ENCODE measurements at places on chromosomes 5 and 9. TPM values are rescaled to one million over a fixed set of nuclear protein-coding genes. Genes with fewer than 3 reads are reported as not detected.

DNA sequence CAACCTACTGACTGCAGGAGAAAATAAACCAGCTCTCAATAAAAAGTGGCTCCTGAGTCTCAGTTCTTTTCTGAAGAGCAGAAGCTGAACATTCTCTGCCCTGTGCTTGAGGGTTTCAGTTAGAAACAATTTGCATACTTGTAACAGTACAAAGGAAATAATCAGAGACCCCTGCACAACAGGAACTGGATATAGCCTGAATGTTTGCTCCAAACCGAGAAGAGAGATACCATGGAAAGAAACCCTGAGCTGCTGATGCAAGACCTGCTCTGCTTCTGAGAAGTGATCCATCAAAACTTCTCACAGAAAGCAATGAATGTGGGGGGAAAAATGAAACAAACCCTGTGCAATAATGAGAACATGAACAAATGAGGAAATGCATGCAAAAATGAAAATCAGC, 592.9 kb downstream of the SEMA5A start:
- DNase-seq: no peak

DNA sequence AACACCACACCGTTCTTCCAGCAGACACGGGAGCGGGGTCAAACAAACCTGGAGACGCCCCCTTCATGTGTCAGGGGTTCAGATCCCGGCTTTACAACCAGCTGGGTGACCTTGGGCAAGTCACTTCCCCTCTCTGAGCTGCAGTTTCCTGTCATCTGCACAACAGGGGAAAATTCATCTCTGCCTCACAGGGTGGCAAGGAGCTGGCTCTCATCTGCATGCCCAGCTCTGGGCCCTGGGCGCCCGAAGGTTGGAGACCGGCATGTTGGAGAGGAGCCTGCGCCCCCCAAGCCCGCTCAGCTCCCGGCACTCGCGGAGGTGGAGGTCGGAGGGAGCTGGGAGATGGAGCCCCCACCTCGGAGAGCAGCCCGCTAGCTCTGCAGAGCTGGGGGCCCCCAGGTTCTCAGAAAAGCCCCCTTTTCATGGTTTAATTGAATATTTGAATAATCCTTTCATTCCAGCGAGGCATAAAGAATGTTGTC, 20.4 kb downstream of the NR5A1 start:
- no peak for DNase-seq

DNA sequence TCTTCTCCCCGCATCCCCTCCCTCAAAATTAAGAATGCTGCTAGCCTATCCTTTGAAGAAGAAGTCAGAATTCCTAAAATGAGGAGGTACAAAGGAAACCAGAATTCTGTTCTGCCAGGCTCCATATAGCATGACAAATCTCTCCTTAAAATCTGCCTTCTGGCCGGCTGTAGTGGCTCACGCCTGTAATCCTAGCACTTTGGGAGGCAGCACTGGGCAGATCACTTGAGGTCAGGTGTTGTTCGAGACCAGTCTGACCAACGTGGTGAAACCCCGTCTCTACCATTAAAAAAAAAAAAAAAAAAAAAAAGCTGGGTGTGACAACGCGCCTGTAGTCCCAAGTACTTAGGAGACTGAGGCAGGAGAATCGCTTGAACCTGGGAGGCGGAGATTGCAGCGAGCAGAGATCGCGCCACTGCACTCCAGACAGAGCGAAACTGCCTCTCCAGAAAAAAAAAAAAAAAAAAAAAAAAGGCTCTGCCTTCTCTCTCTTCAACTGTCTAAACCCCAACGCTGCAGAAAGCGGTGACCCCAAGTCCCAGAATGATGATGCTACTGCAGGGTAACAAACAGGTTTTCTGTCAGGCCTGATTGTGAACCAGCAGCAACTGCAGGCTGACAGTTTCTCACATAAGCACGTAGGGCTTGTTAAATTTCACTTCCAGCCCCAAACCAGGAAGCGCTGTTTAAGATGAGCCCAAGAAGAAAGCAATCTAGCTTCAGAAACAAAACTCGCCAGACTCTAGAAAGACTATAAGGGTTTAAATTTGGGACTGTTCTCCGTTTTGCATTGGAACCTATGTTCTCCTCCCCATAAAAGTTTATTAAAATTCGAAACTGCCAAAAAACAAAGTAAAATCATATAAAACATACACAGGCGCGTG, 963 bp upstream of the CAST start:
- peak; percentile 13 for DNase-seq

DNA sequence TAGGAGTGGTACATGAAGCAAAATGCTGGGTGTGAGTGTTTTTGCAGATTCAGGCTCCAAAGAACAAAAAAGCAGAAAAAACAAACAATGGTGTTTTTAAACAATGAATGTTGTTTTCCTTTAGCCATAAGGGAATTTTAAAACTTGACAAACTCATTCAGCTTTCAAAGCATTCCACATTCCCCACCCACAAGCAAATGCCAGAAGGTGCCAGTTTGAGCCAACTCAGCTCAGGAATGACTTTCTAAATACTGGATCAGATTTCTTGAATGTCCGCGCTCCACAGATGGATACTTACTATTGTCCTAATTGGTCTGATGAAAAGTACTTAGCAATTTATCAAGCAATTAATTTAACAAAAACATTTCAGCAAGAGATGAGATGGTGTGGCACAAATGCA, 12.9 kb upstream of the MOB3B start:
- no peak for DNase-seq

Gene AGXT2
- not detected for total RNA-seq

Gene SLC25A2
- total RNA-seq: 0.27 TPM

Gene FCN2
- total RNA-seq: not detected

Gene OTP
- total RNA-seq: not detected

Gene STKLD1
- 0.94 TPM for total RNA-seq

Measured in Calu3 (cell line).